Substantia nigra (tissue), 51 donors: ENCODE measurements at places on chromosomes 3 and 15.
A peak's percentile ranks its signal among the peaks of the same experiment; 100 is the strongest.

- DNase-seq: no peak
Observed at GRCh38 chr15:66886241-66886675, 179.1 kb upstream of the SMAD3 start.

DNA sequence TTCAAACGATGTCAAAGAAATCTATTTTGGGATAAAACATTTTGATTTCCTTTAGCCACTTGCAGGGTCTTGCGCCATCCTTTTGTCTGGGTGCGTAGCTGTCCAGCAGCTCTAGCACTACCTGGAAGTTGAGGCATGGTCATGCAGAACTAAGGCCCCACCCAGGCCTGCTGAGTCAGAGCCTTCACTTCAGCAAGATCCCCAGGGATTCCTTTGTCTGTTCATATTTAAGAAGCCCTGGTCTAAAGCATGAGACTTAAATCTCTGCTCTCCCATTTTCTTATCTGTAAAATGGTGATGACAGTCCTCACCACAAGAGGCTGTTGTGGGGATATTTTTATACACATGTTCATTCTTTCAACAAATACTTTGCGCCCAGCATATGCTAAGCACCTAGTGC lies 99.0 kb upstream of the CTDSPL start:
- no peak for DNase-seq

DNA sequence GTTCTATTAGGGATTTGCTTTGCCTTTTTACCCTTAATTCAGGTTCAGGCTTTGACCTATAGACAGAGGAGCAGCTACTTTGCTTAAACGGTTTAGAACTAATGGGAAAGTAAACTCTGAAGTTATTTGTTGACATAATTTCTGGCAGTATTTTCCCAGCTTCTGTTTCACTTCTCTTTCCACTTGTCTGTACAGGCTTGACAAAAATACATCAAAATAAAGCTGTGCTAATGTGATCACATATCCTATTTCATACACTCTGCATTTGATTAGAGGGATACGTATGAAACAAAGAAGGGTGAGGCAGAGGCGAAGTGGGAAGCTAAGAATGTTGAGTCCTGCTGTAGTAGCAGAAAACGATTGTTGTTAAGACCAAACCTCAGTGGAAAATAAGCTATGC lies 389.1 kb upstream of the RARB start:
- no peak for DNase-seq

- peak; percentile 5 for DNase-seq
Observed at GRCh38 chr15:66883284-66883911, 181.4 kb downstream of the SMAD6 start.

- DNase-seq: no peak
Observed at GRCh38 chr15:31401282-31401681, 74.6 kb downstream of the KLF13 start.

GRCh38 chr15:73928971-73929627 lies 2.8 kb downstream of the LOXL1 start:
- DNase-seq: no peak

GRCh38 chr3:126084768-126085180 lies 850 bp upstream of the SLC41A3 start:
- no peak for DNase-seq

GRCh38 chr3:195076981-195077610 lies 193.9 kb downstream of the XXYLT1 start:
- no peak for DNase-seq

DNA sequence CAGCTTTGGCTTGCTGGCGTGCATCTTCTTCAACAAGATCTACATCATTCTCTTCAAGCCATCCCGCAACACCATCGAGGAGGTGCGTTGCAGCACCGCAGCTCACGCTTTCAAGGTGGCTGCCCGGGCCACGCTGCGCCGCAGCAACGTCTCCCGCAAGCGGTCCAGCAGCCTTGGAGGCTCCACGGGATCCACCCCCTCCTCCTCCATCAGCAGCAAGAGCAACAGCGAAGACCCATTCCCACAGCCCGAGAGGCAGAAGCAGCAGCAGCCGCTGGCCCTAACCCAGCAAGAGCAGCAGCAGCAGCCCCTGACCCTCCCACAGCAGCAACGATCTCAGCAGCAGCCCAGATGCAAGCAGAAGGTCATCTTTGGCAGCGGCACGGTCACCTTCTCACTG lies 40.6 kb upstream of the CSTA start:
- no peak for DNase-seq

GRCh38 chr3:133588035-133588434 lies 14.5 kb downstream of the CDV3 start:
- no peak for DNase-seq

DNA sequence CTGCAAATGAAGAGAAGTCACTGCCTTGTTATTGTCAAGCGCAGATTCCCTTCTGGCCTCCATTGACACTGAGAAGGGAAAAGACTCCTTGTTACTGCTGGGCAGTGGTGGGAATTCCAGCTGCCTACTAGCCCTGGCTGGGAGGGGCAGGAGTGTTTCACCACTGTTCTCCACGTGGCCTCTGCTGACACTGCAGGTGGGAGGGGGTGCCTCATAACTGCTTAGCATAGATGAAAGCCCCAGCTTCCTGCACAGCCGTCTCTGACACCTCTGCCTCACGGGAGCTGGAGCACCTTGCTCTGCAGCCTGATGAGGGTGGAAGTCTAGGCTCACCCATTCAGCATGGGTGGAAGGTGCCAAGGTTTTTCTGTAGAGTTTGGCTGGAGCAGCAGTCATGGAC lies 52.1 kb downstream of the TM2D3 start:
- DNase-seq: no peak

GRCh38 chr3:61300786-61301185 lies 49.5 kb upstream of the FHIT start:
- DNase-seq: no peak

GRCh38 chr15:72980661-72981060 lies 71.6 kb upstream of the NEO1 start:
- no peak for DNase-seq

DNA sequence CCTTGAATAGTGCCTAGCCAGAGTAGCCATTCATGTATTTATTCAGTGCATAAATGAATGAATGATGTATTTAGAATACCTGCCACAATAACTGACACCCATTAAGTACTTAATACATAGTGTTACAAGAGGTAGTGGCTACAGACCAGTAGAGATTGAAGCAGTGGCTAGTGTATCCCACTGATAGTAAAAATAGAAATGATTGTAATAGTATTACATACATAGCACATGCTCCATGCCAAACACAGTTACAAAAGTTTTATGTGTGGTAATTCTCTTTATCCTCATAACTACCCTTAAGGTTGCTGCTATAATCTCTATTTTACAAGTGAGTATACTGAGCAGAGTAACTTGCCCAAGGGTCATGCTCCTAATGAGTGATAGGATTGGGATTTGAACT lies 30.3 kb upstream of the SCAANT1 start:
- DNase-seq: no peak

GRCh38 chr15:64740311-64741170 lies 34.8 kb downstream of the RBPMS2 start:
- DNase-seq: no peak

GRCh38 chr3:108091498-108092250 lies 843 bp upstream of the CD47 start:
- DNase-seq: peak; percentile 29

GRCh38 chr3:179710079-179710478 lies 57.2 kb downstream of the USP13 start:
- DNase-seq: no peak

DNA sequence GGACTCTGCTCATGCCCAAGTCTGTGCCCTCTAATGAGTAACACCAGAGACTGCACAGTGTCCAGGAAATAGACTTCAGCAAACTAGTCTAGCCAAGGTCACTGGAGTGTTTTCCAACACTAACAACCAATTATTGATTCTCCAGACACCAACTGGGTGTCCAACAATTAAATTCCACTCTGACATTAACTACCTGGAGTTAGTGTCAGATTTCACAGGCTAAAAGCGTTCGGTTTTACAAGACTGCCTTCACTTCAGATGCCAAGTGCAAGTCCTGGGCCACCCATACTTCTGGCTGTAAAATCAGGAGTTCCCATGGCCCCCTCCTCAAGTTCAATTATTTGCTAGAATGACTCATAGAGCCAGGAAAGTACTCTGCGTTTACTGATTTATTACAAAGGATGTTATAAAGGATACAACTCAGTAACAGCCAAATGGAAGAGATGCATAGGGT lies 20.8 kb upstream of the CFAP161 start:
- no peak for DNase-seq
